ENCODE measurements at places on chromosomes 16 and 17.

DNA sequence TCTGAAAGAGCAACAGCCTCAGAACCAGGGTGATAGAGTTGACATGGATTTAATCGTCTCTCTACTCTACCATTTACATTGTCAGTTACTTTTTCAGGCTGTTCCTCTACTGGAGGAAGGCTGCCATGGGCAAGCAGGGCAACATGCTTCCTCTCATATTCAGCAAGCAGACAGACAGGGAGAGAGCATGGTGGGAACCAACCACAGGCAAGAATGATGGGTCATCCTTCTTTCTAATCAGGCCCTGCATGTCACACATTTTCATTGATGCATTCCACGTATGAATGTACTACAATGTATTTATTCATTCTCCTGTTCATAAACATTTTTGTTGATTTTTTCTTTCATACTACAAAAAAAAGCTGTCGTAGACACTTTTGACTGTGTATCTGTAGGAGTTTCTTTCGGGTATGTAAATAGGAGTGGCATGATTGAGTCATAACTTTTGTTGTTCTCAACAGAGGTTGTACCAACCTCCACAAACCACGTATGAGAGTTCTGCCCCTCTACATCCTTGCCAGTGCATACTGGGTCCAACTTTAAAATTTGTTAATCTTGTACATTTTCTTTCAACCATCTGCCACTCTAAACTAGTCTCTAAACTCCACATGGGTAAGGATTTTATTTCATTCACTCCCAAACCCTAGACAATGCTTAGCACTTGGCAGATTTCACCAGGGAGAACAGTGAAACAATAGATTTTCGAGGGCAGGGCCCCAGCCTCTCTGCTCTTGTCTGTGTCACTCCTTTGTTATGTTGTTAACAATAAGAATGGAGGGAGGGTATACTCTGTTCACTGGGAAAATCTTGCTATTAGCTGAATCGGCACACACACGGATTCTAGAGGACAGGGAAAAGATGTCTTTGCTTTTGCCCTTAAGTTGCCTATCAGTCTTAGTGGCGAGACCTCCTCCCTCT, 58.7 kb downstream of the CMC2 start:
- no peak for DNase-seq

DNA sequence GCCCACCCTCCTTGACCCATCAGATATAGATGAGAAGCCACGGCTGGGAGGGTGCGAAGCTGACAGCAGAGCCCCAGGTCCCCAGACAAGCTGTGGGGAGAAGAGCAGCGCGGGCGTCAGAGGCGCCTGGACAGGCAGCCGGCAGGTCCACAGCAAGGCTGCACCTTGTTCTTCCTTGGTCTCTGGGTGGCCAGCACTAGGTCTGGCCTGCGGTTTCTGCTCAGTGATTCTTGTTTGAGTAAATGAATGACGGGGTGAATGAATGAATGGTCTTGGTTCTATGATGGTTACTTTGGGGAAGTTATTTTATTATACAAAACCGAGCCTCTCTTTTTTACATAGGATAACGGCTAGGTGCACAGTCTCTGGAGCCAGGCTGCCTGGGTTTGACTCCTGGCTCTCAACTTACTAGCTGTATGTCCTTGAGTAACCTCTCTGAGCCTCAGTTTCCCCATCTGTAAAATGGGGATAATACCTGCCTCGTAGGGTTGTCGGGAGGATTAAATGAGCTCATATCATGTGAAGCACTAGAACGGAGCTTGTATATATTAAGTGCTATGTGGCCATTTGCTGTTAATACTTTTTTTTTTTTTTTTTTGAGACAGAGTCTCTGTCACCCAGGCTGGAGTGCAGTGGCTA, 86.1 kb downstream of the RAB11FIP4 start:
- DNase-seq = no peak

DNA sequence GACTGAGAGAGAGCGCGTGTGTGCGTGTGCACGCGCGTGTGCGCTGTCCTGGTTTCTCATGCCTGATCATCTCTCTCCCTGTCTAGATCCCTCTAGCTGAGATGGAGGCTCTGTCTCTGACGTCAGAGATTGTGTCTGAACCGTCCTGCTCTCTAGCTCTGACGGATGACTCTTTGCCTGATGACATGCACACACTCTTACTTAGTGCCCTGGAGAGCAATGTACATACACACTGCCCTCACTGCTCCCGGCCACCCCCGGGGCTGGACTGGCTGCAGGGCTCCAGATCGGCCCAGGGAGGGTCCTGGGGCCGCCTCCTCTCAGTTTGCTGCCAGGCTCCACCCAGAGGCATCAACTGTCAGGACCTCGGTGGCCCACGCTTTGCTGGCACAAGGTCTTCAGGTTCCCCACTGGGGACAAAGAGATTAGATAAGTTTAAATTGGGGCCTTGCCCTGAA, 13.1 kb upstream of the ABCC3 start:
- DNase-seq = no peak

DNA sequence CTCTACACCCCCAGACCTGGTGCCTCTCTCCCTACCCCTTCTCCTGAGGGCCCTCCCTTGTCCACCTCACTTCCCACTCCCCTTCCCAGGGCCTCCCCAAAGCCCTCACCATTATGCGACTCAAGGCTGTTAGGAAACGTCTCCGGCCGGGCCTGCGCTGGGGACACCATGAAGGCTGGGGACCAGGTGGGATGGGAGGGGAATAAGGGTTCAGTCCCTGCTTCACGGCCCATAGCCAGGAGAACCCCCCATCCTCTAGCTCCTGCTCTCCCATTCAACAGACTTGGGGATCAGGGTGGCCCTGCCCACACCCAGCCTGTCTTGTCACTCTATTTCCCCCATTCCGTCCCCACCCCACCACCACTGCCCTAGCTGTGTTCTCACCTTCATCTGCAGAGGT, 2.1 kb downstream of the NEURL4 start:
- no peak for DNase-seq

DNA sequence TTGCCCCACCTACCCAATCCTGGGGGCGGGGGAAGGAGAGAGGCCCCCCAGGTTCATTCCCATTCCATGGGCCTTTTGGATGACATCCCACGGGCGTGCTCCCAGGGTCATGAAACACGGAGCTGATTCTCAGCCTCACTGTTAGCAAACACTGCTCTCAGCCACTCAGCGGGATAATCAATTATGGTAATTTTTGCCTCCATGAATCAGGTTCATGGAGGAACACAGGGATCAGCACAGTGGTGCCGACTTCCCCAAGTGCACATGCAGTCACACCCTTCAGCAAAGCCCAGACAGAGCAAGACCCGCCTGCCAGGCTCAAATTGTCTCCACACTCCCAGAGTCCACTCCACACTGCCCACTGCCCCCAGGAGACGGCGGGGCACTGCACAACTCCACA, 164.6 kb downstream of the ENGASE start:
- no peak for DNase-seq

DNA sequence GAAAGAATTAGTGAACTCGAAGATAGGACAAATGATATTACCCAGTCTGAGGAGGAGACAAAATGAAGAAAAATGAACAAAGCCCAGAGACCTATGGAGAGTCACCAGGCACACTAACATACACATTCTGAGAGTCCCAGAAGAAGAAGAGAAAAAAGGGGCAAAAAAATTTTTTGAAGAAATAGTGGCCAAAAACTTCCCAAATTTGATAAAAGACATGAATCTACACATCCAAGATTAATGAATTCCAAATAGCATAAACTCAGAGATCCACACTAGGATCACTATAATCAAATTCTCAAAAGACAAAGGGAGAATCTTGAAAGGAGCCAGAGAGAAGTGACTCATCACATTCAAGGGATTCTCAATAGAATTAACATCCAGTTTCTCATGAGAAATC, 3.4 kb upstream of the OR4D1 start:
- no peak for DNase-seq

Data from forelimb muscle (tissue), 1 donor.